AG04449 (cell line): ENCODE measurements at places on chromosomes 12 and 14.

DNA sequence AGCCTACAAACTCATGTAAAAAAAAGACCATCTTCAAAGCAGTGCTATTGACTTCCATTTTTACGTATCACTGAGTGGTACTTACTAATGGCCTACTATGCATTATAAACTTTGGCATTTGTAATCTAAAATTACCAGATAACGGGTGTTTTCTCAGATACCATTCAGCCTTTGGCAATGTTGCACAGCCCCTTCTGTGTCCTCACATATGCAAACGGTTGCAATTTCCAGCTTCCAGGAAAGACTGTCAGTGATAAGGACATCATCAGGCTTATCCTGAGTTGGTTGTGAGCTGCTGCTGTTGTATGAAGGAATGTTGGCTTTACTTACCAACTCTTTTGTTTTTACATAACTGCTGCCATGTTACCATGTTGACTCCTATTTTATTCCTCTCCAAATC is 1.6 kb upstream of the SLC6A13 start:
- no peak for DNase-seq

- DNase-seq = no peak
Measured at GRCh38 chr14:63624203-63624602, 17.5 kb downstream of the WDR89 start.

DNA sequence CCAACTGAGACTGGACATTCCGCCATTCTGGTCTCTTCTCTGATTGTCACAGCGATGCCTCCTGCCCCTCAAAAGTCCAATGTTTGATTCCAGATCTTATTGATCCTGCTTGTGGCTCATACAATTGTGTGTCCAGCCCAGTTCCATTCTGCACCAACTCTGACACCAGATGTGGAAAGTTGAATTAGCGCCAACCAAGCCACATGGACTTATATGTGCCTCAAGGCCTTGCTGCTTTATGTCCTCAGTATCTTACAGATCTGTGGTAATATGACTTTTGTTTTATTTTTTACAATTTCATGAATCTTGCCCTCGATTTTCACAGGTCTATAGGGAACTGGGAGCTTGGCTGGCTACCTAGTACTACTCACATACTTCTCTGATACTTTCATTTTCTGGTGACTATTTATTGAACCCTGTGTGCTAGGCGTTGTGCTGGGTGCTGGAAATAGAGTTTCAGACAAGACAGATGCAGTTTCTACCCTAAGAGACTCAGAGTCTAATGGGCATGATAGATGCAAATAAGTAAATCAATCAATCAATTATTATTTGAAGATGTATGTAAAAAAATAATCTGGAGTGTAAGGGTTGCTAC is 472.0 kb downstream of the TMTC2 start:
- no peak for DNase-seq

DNA sequence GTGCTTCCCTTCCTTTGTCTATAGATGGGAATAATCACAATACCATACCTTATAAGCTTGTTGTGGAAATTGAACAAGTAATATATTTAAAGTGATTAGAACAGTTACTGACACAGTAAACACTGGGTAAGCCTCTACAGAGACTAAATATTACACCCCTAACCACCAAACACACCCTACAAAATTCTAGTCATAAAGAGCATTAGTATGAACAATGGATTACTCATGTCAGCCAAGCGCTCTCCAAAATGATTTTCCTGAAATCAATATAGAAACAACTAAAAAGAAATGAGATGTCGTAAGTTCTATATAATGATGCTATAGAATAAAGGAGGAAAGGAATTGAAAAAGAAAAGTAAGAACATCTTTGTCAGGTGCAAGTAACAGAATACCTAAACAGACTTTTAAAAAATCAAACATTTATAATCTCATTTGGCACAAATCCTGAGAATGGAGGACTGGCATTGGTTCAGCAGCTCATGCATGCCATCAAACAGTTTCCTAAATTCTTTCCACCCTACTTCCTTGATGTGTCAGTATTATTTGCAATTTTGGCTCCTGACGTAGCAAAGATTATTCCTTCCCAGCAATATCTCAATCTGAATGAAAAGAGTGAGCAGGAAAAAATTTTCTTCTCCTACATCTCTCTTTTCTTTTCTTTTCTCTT is 118.0 kb downstream of the SINHCAF start:
- DNase-seq = no peak

DNA sequence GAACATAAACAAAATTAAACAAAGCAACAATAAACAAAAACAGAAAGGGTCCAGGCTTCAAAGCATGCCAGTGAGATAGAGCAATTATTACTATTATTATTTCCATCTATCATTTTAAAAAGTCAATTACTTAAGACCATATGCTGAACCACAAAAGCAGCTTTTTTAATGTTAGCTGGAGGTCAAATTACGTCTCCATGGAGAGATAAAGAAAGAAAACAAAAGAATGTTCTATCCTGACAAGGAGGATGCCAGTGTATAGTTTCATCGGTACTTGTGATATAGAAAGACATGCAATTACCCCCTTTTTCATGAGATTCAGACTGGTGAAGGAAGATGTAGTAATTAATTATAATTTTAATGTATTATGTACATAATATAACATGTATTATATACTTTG is 81.6 kb upstream of the DCN start:
- no peak for DNase-seq

- DNase-seq = no peak
Measured at GRCh38 chr12:13200841-13201240, 4.3 kb downstream of the EMP1 start.

DNA sequence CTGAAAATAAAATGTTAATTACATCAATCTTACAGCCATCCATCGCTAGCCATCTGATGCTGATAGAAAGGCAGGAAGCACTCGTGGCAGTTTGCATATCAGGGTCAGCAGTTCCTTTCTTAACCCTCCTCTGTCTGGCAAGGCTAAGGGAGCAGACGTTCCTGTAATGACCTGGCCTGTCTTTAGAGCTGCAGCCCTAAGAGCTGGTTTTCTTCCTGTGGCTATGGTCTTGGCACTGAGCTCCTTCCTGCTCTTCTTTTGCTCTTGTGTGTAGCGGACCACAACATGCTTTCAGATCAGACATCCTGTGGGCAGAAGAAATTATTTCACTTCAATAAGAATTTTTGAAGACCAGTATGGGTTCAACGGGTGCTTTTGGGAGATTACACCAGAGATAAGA is 170.4 kb downstream of the DAD1 start:
- DNase-seq = no peak

- DNase-seq = no peak
Measured at GRCh38 chr14:30698463-30698862, 76.3 kb downstream of the SCFD1 start.

- no peak for DNase-seq
Measured at GRCh38 chr12:19779395-19780056, 340.2 kb downstream of the AEBP2 start.

DNA sequence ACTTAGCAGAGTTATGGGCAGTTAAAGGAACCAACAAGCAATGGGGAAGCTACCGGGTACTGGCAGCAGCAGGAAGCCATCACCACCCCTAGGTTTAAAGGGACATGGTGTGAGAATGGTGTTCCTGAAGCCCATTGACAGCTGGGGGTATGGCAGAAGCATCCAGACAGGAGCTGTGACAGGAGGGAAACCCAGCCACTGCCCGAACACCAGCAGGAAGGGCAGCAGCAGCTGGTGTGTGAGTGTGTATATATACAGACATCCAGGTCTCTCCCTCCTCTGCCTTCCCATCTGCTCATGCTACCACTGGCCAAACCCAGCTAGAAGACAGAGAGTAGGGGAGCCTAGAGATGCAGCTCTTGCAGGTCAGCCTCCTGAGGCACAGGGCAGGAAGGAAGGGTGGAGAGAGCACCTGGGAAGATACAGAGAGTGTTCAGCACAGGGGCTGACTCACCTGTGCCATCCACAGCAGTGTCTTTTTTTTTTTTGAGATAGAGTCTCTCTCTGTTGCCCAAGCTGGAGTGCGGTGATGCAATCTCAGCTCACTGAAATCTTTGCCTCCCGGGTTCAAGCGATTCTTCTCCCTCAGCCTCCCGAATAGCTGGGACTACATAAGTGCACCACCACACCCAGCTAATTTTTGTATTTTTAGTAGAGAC is 9.2 kb upstream of the ADCK1 start:
- DNase-seq = no peak

GRCh38 chr12:73225941-73226340 is 953.8 kb downstream of the TRHDE start:
- no peak for DNase-seq

DNA sequence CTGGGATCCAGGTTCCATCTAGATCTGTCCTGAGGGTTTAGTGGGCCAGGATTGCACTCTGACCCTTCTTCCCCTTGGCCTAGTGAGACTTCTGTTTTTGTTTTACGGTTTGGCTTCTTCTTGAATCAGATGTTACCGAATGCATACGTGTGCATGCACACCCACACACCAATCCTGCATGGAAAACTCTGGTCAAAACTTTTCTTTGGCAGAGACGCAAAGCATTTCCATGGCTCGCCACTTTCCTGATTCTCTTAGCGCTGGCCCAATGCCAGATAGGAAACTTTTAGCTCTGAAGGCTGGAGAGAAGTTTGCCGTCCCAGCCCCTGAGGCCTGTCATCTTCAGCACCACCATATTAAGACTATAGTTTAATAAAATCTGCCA is 67.4 kb upstream of the ACTN1 start:
- DNase-seq = no peak

DNA sequence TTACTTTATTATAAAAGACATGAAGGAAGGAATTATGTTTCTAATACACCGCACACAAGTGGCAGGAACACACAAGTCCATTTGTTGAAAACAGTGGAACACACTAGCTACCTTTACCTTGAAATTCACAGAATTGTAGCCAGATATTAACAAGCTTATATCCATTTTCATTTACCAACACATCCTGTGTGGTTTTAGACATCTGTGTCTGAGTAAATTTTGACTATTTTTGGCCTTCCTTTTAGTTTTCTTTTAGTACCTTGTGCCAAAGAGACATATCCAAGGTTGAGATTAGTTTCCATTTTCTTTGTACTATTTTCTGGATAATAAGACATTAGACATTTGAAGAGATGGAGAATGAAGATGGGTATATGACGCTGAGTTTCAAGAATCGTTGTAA is at the start of gene KLRF2:
TSS of gene KLRF2 (plus strand) at position 244 of the 400 bp plus-strand sequence. CDS start at position 351, 107 bp downstream.
- no peak for DNase-seq

GRCh38 chr14:61388173-61388975 is 67.0 kb downstream of the PRKCH start:
- no peak for DNase-seq

DNA sequence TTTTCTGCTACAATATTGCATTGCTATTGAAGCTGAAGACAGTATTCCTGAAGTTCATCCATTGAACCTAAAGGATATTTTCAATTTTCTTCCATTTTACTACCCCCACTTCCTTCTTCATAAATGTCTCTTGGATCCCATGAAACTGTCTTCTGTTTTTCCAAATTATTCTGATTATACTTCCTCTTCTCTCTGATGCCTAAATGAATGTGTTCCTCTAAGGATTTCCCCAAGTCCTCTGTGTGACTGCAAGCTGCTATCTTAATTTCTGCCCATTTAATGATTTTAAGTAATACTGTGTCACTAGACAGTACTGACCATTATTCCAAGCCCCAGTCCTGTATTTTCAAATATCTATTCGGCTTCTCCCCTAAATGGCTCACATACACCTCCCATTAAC is 102.9 kb downstream of the TAOK3 start:
- DNase-seq = no peak

GRCh38 chr12:110766311-110767154 is 23.8 kb upstream of the PPP1CC start:
- DNase-seq = no peak

DNA sequence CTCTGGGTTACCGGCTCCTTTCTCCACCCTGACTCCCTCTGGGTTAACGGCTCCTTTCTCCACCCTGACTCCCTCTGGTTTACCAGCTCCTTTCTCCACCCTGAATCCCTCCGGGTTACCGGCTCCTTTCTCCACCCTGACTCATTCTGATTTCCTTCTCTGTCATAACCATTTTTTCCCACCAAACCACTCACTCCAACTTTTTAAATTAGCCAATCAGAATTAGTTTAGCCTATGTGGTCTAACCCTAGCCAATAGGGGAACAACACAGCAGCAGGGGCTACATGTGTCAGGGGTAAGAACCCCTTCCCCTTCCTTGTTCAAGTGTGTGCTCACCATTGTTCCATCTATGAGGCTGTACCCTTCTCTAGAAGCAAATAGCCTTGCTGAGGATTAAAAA is 98.4 kb upstream of the RBM19 start:
- no peak for DNase-seq

- DNase-seq = no peak
Measured at GRCh38 chr14:101223127-101223526, 319.6 kb upstream of the RTL1 start.

DNA sequence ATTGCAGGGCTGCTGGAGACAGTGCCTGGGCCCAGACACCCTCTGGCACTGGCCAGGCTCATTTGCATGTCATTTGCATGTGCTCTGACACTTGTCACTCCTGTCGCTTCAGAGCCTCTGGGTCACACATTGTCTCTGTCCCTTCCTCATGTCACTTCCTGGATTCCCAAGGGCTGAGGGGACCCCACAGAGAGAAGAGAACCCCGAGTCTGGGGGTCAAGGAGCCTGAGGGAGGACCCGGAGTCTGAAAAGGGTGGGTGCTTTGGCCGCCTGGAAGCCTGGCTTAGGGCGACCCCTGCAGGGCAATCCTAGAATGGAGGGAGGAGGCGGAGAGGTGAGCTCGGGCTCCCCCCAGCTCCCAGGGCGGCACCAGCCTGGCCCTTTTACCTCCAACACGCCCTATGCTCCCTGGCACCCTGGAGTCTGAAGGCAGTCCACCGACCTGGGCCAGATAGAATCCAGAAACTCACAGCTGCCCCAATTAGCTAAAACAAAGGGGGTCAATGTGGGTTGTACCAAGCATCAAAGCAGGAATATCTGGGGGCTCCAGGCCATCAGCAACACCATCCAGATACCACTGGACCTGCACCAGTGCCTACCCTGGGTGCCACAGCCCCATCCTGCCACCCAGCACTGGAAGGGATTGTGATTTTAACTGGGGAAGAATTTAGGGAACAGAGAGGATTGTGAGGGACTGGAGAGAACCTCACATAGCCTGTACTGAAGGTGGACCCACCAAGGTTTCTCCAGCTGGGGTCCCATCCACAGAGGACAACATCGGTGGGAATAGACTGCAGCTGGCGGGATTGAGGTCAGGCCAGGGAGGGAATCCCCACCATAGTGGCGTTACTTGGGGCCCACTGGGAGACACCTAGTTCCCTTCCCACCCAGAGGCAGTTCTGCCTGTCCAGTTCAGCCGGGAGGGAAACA is 21.8 kb upstream of the KRT78 start:
- no peak for DNase-seq

- no peak for DNase-seq
Measured at GRCh38 chr14:73616831-73617230, 4.5 kb downstream of the ACOT6 start.

GRCh38 chr14:61385002-61385685 is 63.8 kb downstream of the PRKCH start:
- DNase-seq = no peak

DNA sequence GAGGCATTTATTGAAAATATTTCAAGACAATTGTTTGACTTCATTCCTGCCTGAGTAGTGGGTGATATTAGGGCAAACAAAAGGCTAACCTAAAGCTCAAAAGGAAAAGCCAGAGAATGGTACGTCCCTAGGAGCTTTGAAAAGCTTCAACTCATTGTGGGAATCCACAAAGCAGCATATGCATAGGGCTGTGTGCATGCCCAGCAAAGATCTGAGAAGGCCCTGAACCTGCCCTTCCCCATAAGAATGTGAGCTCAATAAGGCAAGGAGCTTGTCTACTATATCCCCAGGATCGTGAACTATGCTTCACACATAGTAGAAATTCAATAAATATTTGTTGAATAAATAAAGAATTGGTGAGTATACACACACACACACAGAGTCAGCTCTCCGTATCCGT is 19.1 kb upstream of the RAD52 start:
- no peak for DNase-seq

- no peak for DNase-seq
Measured at GRCh38 chr12:6936636-6937480, 6.8 kb upstream of the RNU7-1 start.
